IMR-90 (cell line): ENCODE measurements at places on chromosomes 1 and 21. TPM values are rescaled to one million over a fixed set of nuclear protein-coding genes. Genes with fewer than 3 reads are reported as not detected.

The GJB3 gene
- not detected in 2 replicates for polyA plus RNA-seq

DNA sequence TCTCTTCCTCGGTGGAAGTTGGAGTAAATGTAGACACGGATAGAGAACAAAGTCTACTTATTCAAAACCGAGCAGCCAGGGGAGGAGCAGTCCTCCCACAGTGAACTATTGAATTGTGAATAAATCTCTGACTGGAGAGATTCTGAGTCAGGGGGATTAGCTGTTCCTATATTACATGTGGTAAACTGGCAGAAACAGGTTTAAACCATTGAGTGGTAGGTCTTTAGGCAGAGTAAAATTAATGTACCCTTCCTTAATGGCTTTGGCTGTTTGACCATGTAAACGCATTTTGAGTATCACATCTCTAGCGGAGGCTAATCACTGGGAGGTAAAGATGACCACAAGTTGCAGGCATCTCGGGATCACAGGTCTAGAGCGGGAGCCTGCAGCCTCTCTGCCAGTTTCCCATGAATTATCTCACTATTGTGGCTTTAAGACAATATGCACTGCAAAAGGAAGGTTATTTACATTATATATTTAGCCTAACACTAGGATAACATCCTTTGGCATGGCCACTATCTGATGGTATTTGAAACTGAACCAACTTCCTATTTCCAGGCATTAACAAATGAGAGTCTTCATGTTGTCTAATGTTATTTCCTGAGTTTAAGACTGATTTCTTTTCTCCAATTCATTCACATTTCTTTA is 7.9 kb upstream of the DISC1 start:
- DNase-seq: no peak

DNA sequence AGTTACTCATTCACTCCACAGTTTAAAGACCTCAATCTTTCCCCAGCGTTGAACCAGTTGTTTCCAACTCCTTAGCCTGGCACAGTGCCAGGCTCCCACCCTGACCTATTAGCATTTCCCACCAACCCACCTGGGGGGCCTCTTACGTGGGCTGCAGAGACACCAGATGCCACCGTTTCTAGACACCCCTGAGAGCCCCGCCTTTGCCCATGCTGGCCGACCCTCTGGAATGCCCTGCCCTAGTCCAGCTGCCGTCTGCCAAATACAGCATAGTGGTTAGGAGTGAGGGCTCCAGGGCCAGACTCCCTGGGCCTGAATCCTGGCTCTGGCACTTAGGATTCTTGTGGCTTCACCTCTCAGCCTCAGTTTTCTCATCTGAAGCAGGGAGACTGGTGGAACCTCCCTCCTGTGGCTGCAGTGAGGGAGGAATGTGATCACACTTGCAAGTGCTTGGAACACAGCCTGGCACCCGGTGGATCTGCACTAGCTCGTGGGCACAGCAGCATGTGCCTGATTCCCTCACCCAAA is 65.2 kb downstream of the TMCO4 start:
- DNase-seq: peak; percentile 27

The TMPRSS15 gene
- not detected in 2 replicates for polyA plus RNA-seq

- DNase-seq: no peak
Observed at GRCh38 chr21:44989943-44990780, 50.3 kb downstream of the SLX9 start.

GRCh38 chr1:85581802-85582686 is 1.5 kb downstream of the CCN1 start:
- peak; percentile 76 for DNase-seq

GRCh38 chr1:229024528-229025130 is 246.3 kb upstream of the RAB4A start:
- peak; percentile 90 for DNase-seq

The FCRL4 gene
- polyA plus RNA-seq: not detected in 2 replicates

- no peak for DNase-seq
Observed at GRCh38 chr1:183710734-183711133, 57.6 kb upstream of the APOBEC4 start.

DNA sequence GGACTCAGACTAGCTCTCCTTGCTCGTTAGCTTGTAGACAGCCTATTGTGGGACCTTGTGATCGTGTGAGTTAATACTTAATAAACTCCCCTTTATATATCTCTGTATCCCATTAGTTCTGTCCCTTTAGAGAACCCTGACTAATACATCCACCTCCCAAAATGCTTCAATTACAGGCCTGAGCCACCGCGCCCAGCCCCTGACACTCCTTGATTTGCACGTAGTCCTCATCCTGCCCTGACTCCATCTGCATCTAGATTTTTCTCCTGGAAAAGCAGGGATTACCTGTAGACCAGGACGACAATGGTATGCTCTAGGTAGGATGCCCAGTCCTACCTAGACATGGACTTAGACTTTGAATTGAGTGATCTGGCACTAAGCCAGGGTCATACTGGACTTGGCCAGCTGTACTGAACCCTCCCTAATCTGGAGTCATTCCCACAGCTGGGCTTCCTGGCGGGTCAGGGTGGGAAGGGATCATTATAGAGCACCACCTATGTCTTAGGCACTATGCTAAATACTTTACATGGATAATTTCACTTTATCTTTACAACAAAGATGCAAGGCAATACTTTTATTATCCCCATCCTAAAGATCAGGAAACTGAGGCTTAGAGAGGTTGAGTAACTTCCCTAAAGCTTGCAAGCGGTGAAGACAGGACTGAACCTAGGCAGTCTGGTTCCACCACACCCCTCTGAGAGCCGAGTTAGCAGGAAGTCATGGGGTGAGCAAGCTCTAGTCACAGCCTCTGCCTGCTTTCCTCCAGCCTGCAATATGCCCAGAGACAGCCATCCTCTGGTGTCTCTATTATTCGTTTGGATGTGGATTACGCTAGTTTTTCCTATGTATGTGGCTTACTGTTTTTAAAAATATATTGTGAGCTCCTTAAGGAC is 89.4 kb downstream of the DTL start:
- peak; percentile 16 for DNase-seq

- peak; percentile 77 for DNase-seq
Observed at GRCh38 chr1:160607011-160607671, 27.8 kb upstream of the CD84 start.

DNA sequence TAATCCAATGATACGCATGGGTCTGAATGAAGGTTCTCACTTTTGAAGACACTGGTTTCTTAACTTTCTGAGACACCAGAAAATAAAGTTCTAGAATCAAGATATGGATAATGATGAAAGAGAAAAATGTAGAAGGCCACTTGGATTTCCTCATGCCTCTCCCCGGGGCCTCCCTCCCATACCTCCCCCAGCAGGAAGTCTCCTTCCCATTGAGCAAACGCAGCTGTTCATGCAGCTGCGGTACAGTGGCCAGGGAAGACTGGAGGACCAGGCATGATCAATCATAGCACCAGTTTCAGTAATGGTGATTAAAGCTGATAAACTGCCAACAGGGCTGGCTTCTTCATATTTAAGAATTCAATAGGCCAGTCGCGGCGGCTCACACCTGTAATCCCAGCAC is 10.9 kb upstream of the UBR4 start:
- DNase-seq: peak; percentile 66

The MYOG gene
- not detected in 2 replicates for polyA plus RNA-seq

DNA sequence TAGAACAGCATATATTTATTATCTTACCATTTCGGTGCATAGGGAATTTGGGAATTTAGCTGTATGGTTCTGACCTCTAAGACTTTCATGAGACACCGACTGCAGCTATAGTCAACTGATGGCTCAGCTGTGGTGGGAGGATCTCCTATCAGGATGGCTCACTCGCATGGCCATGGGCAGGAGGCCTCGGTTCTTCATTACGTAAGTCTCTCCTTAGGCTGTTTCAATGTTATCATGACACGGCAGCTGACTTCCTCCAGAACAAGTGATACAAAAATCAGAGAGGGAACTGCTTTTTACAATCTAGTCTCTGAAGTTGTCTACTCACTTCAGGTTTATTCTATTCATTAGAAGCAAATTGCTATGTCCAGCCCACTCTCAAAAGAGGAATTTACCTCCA is 13.3 kb upstream of the CAPN8 start:
- no peak for DNase-seq

DNA sequence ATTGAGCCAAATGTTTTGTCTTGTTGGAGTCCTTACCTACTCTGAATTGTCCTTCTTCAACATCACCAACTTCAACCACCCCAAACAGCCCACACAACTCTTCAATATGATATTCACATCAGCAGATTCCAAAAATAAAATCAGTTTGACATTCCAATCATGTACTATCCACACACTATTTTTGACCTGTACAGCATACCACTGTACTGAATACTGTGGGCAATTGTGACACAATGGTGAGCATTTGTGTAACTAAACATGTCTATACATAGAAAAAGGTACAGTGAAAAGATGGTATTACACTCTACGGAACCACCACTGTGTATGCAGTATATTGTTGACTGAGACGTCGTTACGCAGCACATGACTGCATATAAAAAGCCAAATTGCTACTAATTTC is 223.1 kb downstream of the KCNT2 start:
- no peak for DNase-seq
